ENCODE measurements at places on chromosomes 3 and 15.

GRCh38 chr3:20376665-20377217 lies 190.7 kb upstream of the SGO1 start:
- DNase-seq, result no peak

DNA sequence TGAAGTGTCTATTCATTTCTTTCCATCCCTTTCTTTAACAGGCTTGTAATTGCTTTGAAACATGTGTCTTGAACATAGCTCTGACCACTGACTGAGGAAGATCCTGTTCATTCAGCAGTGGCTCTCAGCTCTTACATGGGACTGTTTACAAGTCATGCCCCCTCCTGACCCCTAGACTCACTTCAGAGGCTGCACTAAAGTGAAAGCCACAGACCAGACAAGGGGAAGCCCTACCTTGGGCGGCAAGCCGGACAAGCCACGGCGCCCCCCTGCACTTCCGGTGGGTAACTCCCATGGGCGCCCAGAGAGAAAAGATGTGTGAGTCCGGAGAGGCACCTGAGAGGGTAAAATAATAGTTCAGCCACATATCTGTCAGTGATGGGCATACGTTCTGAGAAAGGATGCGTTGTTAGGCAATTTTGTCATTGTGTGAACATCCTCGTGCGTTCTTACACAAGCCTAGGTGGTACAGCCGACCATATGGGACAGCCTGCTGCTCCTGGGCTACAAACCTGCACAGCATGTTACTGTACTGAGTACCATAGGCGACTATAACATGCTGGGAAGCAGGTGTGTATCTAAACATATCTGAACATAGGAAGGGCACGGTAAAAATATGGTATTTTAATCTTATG lies 116.2 kb downstream of the CHSY1 start:
- no peak for DNase-seq

DNA sequence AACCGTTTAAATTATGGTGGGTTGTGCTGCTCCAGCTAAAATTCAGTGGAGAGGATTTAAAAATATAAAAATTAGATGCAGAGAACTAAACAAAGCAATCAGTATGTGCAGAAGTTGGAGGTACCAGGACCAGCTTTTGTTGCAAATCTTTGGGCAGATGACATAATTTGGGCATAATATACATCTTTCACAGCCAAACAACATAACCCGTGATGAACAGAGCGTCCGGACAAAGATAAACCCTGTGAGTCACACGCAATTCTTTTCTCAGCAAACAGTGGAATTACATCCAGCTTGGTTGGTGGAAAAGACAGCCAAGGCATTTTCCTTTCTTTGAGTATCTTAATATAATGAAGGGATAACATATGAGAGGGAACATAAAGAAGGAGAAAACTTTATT lies 419.4 kb upstream of the ADAMTS9 start:
- DNase-seq, result no peak

DNA sequence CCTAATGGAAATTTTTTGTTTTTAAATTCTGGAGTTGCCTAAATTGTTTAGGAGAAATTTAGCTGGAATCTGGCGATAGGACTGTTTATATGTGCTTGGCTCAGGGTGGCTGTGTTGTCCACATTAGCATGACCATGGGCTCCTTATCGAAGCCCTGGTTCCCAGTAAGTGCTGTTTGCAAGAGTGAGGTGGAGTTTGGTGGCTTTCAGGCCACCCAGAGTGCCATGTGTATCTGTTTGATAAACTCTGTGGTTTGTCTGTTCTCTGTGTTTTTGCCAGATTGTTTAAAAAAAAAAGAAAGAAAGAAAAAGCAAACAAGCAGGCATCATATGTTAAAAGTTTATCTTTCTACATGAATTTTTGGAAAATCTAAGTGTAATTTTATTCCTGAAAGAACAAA lies 51.5 kb downstream of the PLCL2 start:
- DNase-seq, result peak; percentile 98

DNA sequence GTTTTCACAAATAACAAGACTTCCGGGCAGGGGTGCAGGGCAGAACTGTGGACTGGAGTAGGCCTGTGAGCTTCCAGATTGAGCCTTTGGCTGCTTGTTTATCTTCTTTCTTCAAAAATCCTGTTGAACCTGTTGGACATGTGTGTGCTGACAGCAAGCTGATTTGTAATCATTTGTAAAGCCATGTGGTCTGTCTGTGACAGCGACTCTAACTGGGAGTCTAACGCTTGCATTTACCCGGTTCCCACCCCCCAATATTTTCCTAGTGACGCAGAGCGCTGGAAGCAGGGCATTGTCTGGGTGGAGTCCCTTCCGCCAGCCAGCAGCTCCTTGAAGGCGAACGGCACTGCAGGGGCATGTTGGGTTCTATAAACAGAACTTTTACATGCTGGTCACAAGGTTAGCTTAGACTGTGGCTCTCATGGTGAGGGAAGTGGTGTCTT lies 85.7 kb upstream of the MYZAP start:
- no peak for DNase-seq

DNA sequence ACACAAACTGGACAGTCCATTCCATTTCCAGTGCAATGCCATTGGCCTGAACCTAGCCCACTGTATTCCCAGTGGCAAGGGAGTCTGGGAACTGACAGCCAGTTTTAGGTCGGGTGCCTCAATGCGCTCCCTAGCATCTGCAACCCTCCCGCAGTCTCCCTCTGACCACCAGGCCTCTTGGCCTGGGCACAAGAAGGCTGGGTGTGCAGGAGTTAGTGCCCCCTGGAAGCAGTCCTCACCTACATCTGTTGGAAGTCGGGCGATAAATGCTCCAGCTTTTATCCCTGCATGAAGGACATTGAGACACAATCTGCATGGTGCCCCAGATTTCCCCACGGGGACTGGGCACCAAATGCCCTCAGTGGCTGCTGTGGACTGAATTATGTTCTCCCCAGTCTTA lies 12.7 kb downstream of the C3orf22 start:
- no peak for DNase-seq

- DNase-seq, result no peak
Observed at GRCh38 chr3:171842864-171843518, at the start of gene TMEM212. TSS of gene TMEM212 (plus strand) at chr3:171843349. CDS start at chr3:171843384, 35 bp downstream.

DNA sequence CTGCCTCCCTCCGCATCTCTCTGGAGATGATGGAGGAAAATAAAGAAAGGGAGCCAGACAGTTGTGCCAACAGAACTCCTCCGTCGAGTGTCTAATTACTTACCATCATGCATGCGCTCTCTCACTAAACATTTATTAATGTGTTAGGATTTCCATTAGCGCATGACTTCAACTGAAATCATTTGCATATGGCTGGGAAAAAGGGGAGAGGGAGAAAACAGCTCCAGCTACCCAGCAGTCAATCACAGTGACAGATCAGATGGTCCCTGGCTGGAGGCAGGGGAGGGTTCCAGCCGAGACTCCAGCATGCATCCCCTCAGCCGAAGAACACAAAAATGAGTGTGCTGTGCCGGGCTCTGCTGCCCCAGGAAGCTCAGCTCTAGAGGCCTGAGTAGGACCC lies 6.8 kb upstream of the RHO start:
- DNase-seq, result no peak

GRCh38 chr3:162119651-162120050 lies 623.0 kb downstream of the OTOL1 start:
- no peak for DNase-seq

GRCh38 chr3:71708476-71709105 lies 16.6 kb downstream of the EIF4E3 start:
- no peak for DNase-seq
